ENCODE measurements at places on chromosomes 4 and X.

GRCh38 chr4:93186846-93187245 is 641.7 kb upstream of the ATOH1 start:
- no peak for DNase-seq

DNA sequence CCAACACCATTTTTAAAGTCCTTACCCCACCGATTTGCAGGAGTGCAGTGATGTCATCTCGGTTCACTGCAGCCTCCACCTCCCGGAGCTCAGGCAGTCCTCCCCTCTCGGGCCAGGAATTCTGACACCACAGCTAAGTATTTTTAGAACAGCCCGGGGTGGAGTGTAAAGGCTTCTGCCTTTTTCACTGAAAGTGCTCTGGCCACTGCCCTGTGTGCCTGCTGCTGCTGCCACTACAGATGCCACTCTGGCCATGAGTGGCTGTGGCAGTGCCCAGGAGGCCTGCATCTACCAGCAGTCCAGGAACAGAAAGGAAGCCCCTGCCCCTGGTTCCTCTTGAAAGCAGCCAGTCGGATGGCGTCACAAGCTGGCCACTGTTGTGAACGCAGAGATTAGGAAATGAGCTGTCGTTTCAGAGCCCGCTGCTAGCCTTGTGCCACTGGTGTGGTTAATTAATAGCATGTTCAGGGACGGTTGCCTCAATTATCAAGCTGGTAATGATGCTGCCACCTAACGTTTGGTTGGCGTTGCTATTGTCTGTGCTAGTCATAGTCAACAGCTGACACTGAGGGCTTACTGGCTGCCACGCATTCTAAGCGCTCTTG is 23.6 kb upstream of the TBC1D14 start:
- peak; percentile 76 for DNase-seq

DNA sequence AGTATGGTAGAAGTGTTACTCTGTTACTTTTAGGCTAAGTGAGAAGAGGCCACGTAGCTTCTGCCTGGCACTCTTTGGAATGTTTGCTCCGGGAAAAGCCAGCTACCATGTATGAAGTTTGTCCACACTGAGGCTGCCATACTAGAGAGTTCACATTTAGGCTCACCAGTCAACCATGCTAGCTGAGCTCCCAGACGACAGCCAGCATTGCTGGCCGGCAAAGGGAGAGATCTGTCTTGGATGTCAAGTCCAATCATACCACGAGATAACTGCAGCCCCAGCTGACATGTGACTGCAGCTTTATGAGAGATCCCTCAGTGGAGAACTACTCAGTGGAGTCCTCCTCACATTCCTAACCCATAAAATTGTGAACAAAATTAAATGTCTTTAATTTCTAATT is 321.2 kb upstream of the F9 start:
- no peak for DNase-seq

GRCh38 chr4:1198098-1198844 is 25.9 kb upstream of the SPON2 start:
- DNase-seq, result no peak

DNA sequence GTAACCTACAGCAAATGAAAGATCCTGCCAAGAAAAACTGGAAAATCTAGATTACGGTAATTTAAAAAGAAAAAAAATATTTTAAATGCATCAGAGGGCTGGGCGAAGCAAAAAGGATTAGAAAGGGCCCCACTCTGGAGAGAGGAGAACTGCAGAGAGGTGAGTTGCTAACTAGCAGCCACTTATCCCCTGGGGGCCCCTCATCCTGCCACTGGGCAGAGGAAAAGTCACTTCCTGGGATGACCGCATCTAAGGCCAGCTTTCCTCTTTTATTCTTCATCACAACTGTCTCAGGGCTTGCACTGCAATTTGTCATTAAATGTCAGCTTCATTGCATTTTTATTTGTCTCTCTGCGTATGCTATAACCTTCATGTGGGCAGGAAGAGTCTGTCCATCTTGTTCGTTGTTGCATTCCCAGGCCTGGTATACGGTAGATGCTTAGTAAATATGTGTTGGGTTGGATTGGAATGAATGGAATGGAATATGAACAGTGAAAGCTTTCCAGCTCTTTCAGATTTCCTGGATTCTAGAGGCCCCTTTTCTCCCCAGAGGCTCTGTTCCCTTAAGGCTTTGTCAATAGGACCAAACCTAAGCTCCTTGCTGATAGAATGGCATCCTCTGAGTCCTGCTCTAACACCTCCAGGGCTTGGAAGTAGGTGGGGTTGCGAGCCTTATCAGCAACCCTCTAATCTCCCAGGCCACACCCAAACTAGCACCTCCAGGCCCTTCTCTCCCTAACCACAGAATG is 58.9 kb downstream of the TLR10 start:
- DNase-seq, result peak; percentile 7

- DNase-seq, result no peak
Observed at GRCh38 chr4:797066-797465, 28.9 kb downstream of the CPLX1 start.

DNA sequence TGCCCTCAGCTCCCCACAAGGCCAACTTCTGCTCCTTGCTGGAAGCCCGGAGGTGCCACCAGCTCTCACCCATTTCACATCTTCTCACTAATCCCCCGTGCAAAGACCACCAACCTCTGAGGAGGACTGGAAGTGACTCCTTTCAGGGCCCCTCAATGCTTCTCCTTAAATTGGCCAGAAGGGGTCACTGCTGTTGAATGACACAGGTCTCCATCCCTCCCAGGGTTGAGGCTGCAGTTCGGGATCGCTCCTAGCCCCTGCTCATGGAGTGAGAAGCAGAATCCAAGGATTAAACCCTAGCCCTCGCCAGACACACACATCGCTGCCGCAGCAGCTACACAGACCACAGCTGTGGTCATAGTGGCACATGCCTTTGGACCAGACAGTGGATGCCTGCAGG is 279.5 kb upstream of the TAPT1 start:
- peak; percentile 16 for DNase-seq

- DNase-seq, result no peak
Observed at GRCh38 chrX:120463241-120463640, 5.9 kb downstream of the LAMP2 start.

- no peak for DNase-seq
Observed at GRCh38 chrX:41314204-41314603, 19.8 kb upstream of the DDX3X start.

GRCh38 chr4:105120626-105121025 is 26.1 kb upstream of the TET2 start:
- no peak for DNase-seq

GRCh38 chrX:83860846-83861245 is at the start of gene CYLC1:
CYLC1 (plus strand) TSS chrX:83861146; CDS start chrX:83861183, 37 bp downstream.
- no peak for DNase-seq

- no peak for DNase-seq
Observed at GRCh38 chrX:102930990-102931756, 5.9 kb upstream of the RAB40AL start.

GRCh38 chrX:46929439-46930261 is 17.4 kb downstream of the JADE3 start:
- DNase-seq, result peak; percentile 23

DNA sequence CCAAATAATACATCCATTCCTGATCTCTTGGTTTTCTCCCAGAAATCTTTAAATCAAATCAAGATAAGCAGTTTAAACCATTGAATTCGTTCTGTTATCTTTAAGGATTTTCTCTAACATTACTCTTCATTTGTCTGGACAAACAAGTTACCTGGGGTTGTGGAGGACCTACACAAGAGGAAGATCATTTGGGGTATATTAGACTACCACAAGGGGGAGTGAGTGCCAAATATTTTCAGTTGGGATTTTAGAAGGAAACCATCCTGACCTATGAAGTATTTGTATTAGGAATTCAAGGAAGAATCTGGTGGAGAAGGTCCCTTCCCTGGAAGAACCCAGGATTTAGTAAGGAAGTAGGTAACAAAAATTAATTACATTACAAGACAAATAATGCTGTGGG is 12.0 kb upstream of the DCHS2 start:
- DNase-seq, result no peak

DNA sequence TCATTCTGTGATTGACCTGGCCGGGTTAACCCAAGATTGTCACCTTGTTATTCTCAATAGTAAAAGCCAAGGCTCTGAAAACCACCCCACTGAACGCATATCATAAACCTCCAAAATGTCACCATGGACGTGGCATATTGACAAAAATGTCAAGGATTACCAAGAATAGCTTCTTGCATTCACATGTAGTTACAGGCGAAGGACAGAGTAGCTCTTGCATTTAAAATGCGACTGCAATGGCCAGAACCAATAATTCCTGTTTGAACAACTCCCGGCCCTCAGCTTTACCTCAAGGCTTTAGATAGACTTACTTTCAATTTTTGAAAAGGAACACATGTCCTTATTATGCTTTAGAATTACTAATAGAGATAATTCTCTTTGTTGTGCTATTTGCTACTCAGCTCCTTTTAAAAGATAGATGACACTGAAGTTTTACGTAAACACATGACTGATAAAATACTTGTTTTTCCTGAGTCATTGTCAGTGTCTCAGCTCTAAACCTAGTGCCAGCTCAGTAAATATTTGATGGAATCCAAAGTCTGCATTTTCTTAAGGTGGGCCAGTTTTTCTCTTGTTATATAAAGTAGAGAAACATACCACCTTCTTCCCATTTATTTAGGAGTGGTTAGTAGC is 66.3 kb downstream of the CLDN34 start:
- no peak for DNase-seq

GRCh38 chr4:42152507-42153504 is at the start of gene BEND4:
BEND4 (minus strand) TSS chr4:42152655; CDS start chr4:42152143, 512 bp downstream.
- DNase-seq, result no peak

DNA sequence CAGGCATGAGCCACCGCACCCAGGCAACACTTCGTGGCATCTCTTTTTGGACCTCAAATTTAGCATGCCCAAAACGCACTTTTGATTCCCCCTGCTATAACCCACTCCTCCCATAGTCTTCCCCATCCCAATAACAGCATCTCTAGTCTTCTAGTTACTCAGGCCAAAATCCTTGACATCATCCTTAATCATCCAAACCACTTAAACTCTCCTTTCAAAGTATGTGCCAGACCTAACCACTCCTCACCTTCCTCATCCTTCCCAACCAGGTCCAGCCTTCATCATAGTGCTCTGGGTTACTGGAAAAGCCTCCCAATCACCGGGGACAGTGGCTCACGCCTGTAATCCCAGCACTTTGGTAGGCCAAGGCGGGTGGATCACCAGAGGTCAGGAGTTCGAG is 41.9 kb downstream of the AFAP1 start:
- DNase-seq, result no peak

- no peak for DNase-seq
Observed at GRCh38 chr4:170697845-170698244, 608.1 kb upstream of the AADAT start.

GRCh38 chr4:157741642-157742041 is 431.2 kb downstream of the GASK1B start:
- DNase-seq, result no peak

DNA sequence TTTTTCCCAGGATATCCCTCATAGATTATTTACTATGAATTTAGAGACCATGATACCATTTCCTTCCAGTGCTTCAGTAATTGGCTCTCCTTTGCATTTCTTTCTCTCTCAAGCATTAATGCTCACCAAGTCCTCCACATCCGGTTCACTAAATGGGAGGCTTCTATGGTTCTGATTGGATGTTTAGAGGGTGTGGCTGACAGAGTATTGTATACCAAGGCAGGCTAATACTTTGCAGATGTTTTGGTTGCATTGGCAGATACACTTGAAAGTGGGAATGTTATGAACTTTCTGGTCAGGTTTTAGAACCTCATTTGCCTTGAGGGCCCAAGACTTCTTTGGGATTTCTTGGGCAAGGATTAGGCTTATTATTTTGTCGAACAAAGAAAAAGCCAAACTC is 24.2 kb downstream of the CBLL2 start:
- no peak for DNase-seq

- no peak for DNase-seq
Observed at GRCh38 chr4:145736241-145736831, 56.4 kb downstream of the C4orf51 start.

DNA sequence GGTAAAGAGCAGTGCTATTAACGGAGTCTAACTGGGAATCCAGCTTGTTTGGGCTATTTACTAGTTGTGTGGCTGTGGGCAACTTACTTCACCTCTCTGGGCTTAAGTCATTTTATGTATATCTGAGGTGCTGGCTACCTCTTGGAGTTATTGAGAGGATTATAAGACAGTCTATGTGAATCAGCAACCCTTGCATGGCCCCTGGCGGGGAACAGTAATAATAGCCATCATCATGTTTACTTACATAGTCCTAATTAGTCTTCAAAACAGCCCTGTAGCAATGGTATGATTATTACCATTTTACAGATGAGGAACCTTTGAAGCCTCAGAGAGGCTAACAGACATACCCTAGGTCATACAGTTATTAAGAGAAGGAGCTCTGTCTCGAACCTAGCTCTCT is 1.5 kb downstream of the HPRT1 start:
- no peak for DNase-seq

DNA sequence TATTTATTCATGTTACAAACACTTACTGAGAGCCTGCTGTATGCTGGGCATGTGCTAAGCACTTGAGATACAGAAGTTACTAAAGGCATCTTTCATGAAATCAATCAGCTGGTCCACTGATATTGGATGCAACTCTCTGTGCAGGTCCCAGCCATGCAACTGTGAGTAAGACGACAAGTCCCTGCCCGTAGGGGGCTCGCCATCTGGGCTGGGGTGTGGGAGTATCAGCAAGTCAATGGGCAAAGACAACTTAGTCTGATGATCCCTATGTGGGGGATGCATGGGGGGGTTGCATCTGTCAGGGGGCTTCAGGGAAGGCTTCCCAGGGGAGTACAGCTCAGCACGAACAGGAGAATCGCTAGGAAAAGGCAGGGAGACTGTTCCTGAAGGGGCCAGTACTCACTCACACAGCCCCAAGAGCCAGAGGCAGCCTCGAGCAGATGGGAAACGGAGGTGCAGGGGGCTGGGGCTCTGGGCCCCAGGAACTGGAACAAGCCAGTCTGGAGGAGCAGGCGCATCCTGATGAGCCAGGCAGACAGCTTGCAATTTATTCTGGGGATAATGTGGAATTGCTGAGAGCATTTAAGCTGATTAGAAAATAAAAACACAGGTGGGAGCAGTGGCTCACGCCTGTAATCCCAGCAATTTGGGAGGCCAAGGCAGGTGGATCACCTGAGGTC is 40.2 kb downstream of the CRMP1 start:
- no peak for DNase-seq

GRCh38 chr4:151231915-151232595 is 44.9 kb upstream of the PRSS48 start:
- no peak for DNase-seq

DNA sequence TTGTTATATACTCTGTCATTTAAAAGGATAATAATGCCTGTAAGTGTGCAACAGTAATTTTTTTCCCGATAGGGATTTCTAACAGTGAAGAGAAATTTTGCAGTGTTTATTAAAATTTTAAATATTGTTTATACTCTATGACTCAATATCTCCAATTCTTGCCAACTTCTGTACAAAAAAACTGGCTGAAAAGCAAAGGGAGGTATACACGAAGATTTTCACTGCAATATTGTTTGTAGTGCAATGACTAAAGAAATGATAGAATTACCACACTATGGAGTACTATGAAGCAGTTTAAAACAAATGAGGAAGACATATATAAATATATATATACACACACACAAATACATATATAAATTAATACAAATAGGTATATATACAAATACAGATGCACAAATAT is 187.9 kb upstream of the IL15 start:
- DNase-seq, result no peak
